ENCODE measurements at places on chromosomes 12 and 14. TPM values are rescaled to one million over a fixed set of nuclear protein-coding genes. Genes with fewer than 3 reads are reported as not detected.

The SMCO2 gene
- total RNA-seq: not detected

- no peak overlapping the region for H3K27ac ChIP-seq
- H3K27me3 ChIP-seq: no peaks in the 10 kb centered on the region
- DNase-seq: no peak
These were observed 206.0 kb downstream of the MYRFL start for GRCh38 chr12:70031046-70031445.

- H3K36me3 ChIP-seq: no peaks in the 10 kb centered on the region
- no peak for DNase-seq
- no peak overlapping the region for H3K27ac ChIP-seq
- no peaks in the 10 kb centered on the region for H3K27me3 ChIP-seq
- no peaks in the 10 kb centered on the region for H3K4me1 ChIP-seq
These were observed 161.8 kb upstream of the SLC38A2 start for GRCh38 chr12:46534327-46534840.

The AQP6 gene
- not detected for total RNA-seq

DNA sequence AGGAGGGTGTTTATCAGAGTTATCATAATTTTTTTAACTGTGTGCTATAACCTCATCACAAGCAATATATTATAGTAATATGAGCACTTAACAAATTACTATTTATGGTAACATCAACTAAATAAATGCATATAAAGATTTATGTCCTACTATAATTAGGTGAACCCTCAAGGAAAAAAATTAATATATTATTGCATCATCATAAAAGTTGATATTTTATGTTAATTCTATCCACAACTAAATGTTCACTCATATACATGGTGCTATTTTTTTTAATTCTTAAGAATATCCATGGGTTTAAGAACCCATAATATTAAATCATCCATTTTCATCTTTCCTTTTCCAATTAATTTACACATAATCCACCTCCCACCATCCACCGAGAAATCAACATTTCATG, 506.0 kb upstream of the USP15 start:
- no peak overlapping the region for H3K4me3 ChIP-seq
- no peaks in the 10 kb centered on the region for H3K36me3 ChIP-seq
- no peak overlapping the region for H3K27ac ChIP-seq
- DNase-seq: no peak

DNA sequence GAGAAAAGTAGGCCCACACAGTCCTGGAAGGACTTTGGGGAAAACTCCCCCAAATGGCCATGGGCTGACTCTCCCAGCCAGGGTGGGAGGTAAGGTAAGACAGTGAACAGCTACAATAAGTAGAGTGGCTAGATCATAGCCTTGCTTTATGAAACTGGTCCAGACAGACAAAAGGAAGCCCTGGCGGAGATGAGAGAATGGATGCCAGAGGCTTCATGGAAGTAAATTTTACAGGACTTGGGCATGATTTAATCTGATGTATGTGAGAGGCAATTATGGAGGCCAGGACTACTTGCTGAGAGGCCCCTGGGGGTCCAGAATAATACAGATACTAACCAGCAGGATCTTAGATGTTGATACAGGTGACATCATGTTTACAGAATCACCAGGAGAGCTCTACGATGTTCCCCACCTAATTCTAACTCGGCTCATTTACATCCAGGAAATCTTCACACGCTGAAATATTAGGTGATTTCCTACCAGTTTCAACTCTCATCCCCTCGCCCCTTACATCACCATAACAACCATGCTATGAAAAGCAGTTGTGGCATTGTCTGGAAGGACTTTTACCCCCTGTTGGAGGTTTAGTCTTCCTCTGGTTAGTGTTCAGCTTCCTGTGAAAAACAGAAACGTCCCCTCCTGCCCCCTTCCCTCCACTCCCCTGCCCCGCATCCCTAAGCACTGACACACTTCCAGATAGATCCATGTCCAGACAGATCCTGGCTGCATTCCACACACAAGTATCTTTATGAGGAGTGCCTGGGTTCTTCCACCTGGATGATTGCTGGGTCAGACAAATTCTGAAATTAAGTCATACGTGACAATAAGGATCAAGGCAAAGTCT, 39.5 kb upstream of the NT5DC3 start:
- peaks cover 3% of the 10 kb centered on the region for H3K4me1 ChIP-seq
- no peaks in the 10 kb centered on the region for H3K27me3 ChIP-seq
- H3K4me3 ChIP-seq: no peak overlapping the region
- H3K27ac ChIP-seq: no peak overlapping the region
- no peak for DNase-seq

DNA sequence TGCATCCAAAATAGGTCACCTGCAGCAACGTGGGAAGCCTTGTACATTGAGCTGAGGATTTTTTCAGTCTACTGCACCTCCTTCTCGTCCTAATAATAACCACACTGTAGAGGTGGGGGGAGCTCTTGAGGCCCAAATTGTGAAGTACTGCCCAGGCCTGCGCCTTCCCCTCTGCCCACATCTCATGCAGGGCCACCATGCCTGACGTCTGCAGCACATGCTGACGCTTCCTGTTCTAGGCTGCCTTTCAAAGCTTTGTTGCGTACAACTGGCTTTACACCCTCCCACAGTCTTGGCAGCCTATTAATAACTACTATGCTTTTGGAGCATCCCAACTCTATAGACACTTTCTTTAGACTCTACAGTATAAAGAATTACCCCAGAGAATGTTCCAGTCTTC, 26.5 kb upstream of the TTC7B start:
- no peak overlapping the region for H3K27ac ChIP-seq
- H3K4me3 ChIP-seq: no peak overlapping the region
- no peaks in the 10 kb centered on the region for H3K36me3 ChIP-seq
- no peaks in the 10 kb centered on the region for H3K27me3 ChIP-seq
- no peak for DNase-seq

DNA sequence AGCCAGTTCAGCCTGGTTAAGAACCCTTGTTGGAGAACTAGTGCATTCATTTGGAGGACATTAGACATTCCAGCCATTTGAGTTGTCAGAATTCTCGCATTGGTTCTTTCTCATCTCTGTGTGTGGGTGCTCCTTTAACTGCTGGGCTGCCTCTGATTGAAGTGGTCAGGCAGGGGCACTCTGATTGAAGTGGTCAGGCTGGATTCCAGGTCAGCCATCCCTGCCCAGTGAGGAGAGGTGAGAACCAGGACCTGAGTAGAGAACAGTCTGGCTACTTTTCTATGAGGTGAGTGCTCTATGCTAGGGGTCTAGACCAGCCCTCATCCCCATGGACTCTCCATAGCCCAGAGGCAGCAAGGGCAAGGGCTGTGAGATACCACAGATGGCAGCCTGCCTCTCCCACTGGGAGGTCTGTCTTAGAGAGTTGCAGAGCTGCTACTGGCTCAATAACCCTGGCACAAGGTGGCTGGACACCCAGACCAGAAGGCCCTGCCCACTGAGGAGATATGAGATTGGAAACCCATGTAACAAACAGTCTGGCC, 691.6 kb downstream of the TMTC2 start:
- no peak for DNase-seq
- H3K27me3 ChIP-seq: no peaks in the 10 kb centered on the region
- H3K27ac ChIP-seq: no peak overlapping the region
- H3K36me3 ChIP-seq: no peaks in the 10 kb centered on the region
- no peaks in the 10 kb centered on the region for H3K4me1 ChIP-seq

DNA sequence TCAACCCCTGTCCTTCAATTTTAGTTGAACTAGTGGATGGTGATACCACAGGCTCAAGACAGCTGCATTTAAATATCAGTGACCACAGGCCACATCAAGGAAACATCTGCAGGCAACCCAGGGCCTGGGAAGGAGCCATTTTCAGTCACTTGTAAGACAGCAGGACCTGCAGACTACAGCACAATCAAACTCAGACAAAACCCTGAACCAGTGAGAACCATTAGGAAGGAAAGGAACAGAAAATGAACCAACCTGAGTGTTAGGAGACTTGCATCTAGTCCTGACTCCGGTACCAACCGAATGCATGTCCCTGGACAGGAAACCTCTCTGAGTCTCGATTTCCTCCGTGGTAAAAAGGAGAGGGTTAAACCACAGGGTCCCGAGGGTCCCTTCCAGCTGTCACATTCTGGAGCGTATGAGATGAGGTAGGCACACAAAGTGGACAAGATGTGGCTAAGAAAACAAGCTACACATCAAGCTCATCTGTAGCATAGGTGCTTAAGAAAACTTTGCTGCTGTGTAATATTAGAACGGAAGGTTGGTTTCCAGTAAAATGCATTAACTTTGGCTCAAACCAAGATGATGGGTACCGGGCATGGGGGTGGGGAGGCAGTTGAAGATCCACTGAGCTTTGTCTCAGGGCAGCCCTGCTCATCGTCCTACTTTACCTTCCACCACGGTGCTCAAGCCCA, 1.6 kb upstream of the CDKN1B start:
- peaks cover 15% of the 10 kb centered on the region for H3K36me3 ChIP-seq
- DNase-seq: peak; percentile 87
- H3K4me1 ChIP-seq: peaks cover 53% of the 10 kb centered on the region
- no peaks in the 10 kb centered on the region for H3K27me3 ChIP-seq

- DNase-seq: no peak
- no peaks in the 10 kb centered on the region for H3K36me3 ChIP-seq
- H3K4me1 ChIP-seq: no peaks in the 10 kb centered on the region
- H3K4me3 ChIP-seq: no peak overlapping the region
These were observed 53.1 kb downstream of the FUT8 start for GRCh38 chr14:65465584-65465983.

DNA sequence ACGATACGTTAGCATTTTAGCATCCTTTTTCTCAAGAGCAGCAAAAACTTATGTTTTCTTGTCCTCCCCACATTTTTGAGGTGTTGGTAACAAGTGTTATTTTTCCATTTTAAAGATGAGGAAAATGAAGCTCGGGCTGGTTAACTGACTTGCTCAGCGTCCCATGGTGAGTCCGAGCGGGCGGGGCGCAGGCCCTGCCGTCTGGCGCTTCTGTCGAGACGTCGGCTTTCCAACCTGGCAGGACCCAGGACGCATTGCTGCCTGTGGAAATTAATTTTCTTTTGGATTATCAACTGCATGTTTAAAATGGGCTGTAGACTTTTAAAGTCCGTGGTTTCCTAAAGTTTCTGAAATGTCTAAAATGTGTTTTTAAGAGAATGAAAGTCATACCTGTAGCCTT, 30.4 kb downstream of the XRCC3 start:
- peaks cover 38% of the 10 kb centered on the region for H3K4me1 ChIP-seq
- DNase-seq: no peak
- H3K4me3 ChIP-seq: no peak overlapping the region
- no peak overlapping the region for H3K27ac ChIP-seq
- peaks cover 82% of the 10 kb centered on the region for H3K36me3 ChIP-seq

DNA sequence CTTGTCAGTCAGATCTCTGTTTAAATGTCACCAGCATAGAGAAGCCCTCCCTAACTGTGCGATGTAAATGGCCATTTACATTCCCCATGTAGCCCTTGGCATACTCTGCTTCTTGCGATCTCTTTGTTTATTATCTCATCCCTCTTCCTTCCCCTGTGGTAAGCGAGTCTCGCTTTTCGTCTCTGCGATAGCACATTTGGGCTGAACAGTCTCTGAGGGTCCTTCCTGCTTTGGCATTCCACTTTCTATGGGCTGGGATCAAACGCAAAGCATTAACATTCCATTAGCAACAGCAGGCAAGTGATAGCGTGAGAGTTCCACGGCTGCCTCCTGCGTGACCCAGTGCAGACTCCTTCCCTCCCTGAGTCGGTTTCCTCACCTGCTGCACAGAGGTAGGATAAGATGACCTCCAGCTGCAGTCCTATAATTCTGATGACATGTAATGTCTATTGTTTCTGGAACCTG, 61.4 kb upstream of the TUNAR start:
- H3K27ac ChIP-seq: no peak overlapping the region
- DNase-seq: peak; percentile 83
- H3K27me3 ChIP-seq: no peaks in the 10 kb centered on the region

DNA sequence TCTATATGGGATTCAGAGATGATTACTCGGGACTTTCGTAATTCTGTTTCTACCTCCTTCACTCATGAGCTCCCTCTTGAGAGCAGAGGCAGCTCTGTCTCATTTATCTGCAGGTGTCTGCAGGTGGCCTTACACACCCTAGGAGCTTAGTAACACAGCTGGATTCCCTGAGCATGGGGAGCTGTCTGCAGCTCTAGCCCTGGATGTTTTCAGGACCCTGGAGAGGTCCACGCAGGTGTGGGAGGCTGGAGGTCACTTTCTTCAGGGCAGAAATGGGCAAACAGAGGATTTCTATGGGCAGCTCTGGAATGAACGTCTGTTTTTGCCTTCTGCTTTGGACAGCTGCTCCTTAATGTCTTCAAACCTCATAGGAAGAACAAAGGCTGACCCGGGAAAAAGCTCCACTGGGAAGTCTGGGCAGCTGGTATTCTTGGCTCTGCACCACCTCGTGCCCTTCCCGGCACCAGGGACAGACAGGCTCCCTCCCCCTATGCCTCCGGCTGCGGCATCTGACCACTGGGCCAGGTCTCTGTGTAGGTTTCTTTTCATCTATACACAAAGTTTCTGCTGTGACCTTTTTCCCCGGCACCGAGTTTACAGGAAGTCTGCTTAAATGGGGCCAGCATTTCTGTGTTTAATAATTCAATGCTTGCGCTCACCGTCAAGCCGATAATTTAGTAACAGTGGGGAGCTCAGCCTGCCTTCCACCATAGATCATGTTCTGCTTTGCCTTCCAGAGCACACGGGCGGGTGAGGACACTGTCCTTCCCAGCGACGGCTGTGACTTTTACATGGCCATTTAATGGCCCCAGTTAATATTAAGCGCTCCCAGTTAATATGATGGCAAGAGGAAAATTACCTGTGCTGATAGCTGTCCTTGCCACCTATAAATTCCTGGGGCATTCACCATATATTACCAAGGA, 320.2 kb upstream of the SFSWAP start:
- H3K27ac ChIP-seq: no peak overlapping the region
- H3K27me3 ChIP-seq: no peaks in the 10 kb centered on the region
- H3K36me3 ChIP-seq: no peaks in the 10 kb centered on the region
- no peak overlapping the region for H3K4me3 ChIP-seq

GRCh38 chr14:38038986-38039385, 168.7 kb upstream of the SSTR1 start:
- H3K27ac ChIP-seq: no peak overlapping the region
- no peaks in the 10 kb centered on the region for H3K36me3 ChIP-seq
- H3K27me3 ChIP-seq: no peaks in the 10 kb centered on the region
- no peak overlapping the region for H3K4me3 ChIP-seq
- DNase-seq: no peak

GRCh38 chr12:105464406-105464805, 133.9 kb downstream of the C12orf75 start:
- H3K27me3 ChIP-seq: no peaks in the 10 kb centered on the region
- peaks cover 4% of the 10 kb centered on the region for H3K4me1 ChIP-seq
- DNase-seq: no peak

DNA sequence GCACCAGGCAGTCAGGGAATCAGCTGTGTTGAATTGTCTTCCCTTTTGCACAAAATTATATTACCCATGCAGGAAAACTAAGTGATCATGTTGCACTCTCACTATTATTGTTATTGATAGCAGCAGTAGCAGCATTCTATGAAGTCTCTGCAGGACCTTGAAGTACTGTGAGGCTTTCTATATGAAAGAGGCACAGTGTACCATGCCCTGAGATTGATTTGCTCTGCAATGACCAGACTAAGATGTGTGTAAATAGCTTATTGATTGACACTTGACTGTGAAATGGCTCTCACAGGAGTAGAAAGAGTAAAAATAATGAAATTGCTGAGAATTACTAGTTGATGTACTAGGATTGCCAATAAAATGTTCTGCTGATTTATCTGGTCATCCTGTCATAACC, 99.9 kb downstream of the KICS2 start:
- H3K27me3 ChIP-seq: no peaks in the 10 kb centered on the region
- H3K27ac ChIP-seq: no peak overlapping the region
